Midbrain (tissue), 1 donor: ENCODE measurements at places on chromosomes 16 and 17.
A peak's percentile ranks its signal among the peaks of the same experiment; 100 is the strongest.

GRCh38 chr16:89355686-89356085 is 134.7 kb downstream of the ANKRD11 start:
- DNase-seq = no peak

DNA sequence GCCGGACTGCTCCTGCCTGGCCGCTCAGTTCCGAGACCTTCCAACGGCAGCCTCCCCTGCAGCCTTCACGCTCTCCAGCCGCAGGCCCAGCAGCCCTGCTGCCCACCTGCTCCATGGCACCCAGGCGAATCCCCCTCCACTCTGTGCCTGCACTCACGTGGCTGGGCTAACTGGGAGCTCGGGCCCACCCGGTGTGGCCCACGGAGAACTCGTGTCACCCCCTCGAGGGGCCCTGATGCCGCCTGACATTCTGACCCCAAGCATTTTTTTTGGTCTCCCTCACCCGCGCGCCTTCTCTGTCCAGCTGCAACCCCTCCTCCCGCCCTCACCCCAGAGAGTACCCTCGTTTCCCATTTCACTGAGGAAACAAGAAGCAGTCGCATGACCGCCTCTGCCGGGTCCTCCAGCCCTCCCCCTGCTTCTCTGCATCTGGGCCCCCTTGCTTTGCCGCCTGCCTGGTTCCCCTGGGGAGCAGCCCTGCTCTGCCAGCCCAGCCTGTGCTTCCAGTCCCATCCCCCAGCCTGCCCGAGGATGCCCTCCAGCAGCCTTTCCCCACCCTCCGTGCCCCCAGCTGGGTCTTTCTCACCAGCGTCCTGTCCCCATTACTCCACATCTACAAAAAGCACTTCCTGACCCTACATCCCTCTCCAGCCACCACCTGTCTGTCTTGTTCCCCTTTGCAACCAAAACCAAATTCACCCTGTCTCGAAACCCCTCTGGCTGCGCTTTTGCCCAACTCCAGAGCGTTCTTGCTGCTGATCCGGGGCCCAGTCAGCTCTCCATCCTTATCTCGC is 146.4 kb upstream of the CHMP6 start:
- DNase-seq = no peak

- peak; percentile 85 for DNase-seq
These were observed 1.5 kb upstream of the FBXL19 start for GRCh38 chr16:30921748-30922419.

DNA sequence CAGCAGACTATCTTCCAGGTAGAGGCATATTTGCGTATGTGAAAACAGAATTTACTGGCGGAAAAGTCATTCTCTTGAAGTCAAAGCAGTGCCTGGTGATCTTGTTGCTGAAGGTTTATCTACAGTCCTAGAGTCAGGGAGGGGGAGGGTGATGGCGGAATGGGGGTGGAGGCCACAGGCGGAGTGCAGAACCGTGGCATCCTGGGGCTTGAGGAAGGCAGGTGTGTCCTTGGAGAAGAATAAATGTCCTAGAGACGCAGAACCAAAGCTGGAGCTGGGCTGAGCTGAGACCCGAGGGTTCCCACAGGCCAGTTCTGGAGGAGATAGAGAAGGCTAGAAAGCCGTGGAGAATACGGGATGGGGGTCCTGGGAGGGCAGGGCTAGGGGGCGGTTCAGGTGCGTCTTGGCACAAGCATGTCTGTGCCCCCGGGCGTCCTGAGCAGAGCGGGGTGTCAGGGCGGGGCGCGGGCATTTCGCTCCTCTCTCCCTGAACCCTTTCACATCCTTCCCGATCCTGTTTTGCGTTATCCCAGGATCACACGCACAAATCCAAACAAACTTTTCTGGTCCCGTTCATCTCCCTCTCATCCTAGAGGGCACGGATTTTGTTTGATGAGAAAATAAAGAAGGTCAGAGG is 76.9 kb upstream of the CREBBP start:
- DNase-seq = no peak

DNA sequence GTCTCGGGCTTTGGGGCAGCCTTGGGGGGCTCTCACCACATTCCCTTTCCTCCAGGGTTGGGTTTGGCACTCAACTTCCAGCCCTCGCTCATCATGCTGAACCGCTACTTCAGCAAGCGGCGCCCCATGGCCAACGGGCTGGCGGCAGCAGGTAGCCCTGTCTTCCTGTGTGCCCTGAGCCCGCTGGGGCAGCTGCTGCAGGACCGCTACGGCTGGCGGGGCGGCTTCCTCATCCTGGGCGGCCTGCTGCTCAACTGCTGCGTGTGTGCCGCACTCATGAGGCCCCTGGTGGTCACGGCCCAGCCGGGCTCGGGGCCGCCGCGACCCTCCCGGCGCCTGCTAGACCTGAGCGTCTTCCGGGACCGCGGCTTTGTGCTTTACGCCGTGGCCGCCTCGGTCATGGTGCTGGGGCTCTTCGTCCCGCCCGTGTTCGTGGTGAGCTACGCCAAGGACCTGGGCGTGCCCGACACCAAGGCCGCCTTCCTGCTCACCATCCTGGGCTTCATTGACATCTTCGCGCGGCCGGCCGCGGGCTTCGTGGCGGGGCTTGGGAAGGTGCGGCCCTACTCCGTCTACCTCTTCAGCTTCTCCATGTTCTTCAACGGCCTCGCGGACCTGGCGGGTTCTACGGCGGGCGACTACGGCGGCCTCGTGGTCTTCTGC is 8.4 kb downstream of the SLC16A3 start:
- no peak for DNase-seq

DNA sequence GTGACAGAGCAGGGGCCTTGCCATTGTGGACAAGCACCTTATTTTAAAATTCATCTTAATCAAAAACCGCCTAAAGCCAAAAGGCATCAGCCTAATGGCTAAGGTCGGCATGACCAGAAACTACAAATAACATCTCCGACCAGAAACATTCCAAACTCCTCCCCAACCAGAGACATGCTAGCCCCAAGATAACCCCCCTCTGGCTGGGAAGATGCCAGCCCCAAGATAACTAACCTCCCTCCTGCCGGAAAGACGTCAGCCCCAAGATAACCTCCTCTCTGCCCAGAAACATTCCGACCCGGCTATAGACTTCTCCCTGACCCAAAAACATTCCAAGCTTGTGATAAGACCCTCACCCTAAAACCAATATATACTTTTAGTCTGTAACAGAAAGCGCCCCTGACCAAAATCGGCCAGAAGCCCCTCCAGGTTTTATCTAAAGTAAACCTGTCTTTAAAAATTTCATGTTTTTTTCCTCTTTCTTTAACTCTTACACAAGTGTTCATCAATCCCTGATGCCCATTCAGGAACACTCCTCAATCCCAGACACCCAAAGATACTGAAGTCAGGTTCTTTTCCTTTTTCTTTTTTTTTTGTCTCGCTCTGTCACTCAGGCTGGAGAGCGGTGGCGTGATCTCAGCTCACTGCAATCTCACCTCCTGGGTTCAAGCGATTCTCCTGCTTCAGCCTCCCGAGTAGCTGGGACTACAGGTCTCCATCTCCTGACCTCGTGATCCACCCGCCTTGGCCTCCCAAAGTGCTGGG is 32.7 kb downstream of the TLE7 start:
- no peak for DNase-seq

DNA sequence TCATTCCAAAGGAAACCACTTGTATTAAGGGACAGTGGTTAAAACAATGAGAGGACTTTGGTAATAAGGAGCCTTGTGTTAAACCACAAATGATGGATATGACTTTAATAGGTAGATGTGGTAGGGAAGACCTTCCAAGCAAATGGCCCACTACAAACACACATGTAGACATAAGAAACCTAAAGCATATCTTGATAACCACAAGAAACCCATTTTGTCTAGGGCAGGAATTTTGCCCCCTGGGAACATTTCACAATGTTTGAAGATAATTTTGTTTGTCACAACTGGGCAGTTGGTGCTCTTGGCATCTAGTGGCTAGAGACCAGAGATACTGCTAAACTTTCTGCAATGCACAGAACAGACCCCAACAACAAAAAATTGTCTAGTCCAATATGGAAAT is 25.8 kb downstream of the KCNJ2 start:
- DNase-seq = no peak

DNA sequence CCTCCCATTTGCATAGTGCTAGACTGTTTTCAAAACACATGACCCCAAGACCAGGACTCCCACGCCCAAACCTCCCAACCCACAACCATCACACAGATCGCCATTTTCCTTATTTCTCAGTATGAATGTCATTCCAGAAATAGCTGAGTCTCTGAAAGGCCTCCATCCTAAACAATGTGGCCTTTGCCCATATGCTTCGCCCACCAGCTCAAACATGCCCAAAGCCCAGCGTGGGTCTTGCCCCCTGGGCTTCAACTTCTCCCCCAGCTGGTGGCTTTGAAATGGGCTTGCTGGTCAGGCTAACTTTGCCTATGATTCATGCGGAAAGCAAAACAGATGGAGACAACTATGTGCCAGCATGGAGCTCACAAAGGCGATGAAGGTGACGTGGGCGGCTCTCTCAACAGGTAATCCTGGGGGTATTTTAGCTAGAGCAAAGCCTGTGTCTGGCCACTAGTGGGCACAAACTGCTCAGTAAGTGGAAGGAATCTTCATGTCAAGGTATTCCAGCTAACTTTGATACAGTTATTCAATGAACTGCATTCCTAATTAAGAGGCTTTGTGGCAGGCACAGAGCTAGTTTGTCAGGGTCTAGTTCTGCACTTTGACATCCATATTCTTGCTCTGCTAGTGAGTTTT is 17.1 kb downstream of the PMP22 start:
- DNase-seq = no peak

GRCh38 chr17:31715446-31715845 is 143.6 kb downstream of the COPRS start:
- no peak for DNase-seq

DNA sequence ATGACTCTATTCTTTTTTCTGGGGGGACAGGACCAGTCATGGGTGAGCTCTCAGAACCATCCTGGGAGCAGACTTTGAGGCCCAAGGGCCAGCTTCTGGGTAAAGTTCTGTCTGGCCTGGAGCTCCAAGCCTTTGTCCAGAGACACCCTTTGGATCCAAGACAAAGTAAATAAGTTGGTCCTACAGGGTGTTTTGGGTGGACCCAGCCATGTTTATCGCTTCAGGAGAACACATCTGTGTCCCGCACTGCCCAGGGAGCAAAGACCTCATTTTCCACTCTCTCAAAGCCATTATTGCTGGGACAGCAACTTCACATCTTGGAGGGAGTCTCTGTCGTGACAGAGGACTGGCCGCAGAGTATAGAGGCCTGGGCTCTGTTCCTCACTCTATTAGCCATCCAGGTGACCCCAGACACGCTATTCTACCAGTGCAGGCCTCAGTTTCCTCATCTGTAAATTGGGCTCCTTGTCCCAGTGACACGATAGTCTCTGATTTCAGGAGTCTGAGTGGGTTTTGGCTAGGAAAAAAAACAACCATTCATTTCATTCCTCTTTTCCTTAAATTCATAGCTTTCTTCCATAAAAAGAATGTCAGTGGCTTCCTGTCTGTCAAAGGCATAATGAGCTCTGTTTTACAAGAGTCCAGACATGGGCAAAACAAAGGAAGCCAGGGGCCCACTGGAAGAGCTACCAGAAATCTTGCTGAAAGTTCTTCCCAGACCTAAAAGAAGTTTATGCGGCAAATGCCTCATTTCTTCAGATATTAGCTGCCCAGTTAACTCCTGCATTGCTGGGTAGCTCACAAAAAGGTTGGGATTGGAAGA is 62.4 kb downstream of the PECAM1 start:
- no peak for DNase-seq

- DNase-seq = no peak
These were observed 1.2 kb downstream of the TRIM65 start for GRCh38 chr17:75895370-75896155.

DNA sequence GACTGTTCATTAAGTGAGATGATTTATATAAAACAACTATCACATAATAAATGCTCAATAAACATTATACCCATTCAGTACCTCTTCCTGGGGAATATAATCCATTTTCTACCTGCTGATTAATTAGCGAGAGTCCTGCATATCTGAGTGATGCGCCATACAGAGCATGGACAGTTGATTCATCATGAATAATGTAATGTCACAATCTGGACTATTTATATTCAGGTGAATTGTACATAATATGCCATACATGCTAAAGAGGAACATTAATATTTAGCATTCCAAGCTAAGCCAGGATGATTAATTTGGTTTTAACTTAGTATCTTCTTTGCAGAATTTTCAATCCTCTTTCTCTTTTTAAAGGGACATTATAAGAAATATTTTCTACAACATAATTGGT is 362.0 kb upstream of the XYLT1 start:
- no peak for DNase-seq

DNA sequence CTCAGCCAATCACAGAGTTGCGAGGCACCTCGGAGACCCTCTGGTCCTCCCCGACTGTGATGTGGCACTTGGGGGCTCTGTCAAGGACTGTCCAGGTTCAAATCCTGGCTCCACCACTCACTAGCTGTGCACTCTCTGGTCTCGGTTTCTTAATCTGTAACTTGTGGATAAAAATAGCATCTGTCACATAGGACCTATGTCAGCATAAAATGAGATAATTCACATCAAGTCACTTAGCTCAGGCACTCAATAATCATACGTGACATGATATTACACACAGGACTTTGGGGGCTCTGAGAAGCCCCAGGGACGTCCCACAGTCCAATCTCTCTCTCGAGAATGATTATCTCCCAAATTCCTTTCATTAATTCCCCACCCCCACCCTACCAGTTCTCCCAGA is 166.4 kb downstream of the COPRS start:
- DNase-seq = no peak

DNA sequence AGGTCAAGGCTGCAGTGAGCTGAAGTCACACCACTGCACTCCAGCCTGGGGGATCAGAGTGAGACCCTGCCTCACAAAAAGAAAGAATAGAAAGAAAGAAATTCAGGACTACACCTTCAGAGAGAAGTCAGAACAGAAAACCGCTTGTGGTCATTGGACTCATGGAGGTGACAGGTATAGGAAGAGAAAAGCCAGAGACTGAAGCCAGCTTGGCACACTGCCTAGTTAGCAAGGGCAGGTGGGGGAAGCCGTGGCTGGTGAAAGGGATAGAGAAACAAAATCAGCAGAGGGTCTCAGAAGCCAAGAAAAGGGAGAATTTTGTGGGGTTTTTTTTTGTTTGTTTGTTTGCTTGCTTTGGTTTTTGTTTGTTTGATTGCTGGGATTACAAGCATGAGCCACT is 32.9 kb upstream of the SKAP1 start:
- DNase-seq = no peak

DNA sequence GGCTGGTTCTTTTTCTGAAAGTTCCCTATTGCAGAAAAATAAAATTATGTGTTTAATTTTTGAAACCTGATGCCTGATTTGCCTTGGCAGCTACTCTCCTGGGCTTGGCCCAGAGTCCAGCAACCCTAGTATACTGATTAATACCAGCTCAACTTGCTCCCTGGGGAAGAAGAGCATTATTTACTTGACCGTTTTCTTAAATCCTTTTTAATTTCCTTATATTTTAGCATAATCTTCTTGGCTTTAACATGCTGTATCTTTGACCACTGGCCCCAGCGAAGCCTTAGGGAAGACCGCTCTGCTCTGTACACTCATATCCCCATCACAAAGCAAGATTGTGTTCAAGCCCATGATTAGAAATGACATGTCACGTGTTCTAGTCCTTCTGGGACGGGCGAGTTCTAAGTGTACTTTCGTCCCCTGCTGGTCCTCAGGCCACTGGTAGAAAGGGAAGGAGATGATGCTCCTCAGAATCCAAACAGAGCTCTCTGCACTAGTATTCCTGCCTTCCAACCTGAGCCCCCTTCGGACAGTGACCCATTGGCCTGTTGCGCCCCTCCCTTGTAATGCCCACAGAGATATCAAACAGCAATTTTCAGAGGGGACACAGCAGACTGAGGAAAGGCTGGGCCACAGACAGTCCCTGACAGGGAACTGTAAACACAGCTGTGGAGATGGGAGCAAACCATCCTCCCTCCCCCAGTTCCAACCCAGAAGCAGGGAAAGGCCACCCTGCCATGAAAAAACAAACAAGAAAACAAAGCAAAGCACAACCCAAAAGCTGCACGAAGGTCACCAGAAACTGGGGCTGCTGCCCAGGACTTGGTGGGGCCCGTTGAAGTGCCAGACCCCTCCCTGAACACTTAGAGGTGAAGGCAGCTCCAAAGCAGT is 4.3 kb upstream of the EZH1 start:
- DNase-seq = no peak
